SJSA1 (cell line): ENCODE measurements at places on chromosomes 7 and 10. TPM values are rescaled to one million over a fixed set of nuclear protein-coding genes. Genes with fewer than 3 reads are reported as not detected.

DNA sequence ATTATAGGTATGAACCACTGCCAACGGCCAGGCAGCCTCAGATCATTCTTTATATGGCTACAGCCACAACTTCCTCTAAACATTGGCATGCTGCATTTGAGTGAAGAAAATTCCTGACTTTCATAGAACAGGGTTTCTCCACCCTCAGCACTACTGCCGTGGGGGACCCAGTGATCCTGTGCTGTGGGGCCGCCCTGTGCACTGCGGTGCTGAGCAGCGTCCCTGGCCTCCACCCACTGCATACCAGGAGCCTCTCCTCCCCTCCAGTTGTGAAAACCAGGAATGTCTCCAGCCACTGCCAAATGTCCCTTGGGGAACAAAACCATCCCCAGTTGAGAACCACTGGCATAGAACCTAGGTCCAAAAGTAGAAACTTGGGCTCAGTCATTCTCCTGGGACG, 15.8 kb downstream of the CNPY1 start:
- no peak overlapping the region for H3K4me3 ChIP-seq
- H3K27ac ChIP-seq, result no peak overlapping the region
- DNase-seq, result no peak

Gene TMEM236
- 0.08 TPM in 1 of 2 replicates, not detected in the other for total RNA-seq

Gene SNCG
- total RNA-seq, result 0.74 TPM in 1 of 2 replicates, not detected in the other

Gene SEPTIN14
- total RNA-seq, result not detected in 2 replicates

Gene LIPJ
- total RNA-seq, result not detected in 2 replicates
